LNCaP clone FGC (cell line): ENCODE measurements at places on chromosomes 12 and 14.
A peak's percentile ranks its signal among the peaks of the same experiment; 100 is the strongest.

GRCh38 chr14:24431569-24432258 lies 2.0 kb downstream of the KHNYN start:
- DNase-seq = peak; percentile 77

- DNase-seq = no peak
Measured at GRCh38 chr12:71195338-71195896, 37.6 kb upstream of the TSPAN8 start.

- DNase-seq = no peak
Measured at GRCh38 chr14:37168721-37169120, 3.7 kb downstream of the SLC25A21 start.

DNA sequence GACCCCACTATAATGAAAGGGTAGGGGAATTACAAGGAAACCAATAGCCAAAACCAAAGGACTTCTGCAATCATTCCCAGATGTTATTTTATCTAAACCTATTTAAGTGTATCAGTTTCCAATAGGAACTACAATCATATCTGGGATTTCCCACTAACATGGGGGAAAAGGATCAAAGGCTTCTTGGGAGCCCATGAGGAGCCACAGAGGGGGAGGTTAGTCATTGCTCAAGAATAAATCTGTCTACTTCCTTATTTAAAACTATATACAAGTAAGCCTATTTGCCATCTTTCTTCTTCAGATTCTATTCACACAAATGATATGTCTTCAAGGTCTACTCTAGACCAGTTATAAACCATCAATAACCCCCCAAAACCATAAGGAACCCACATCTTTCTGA lies 33.1 kb downstream of the FGD6 start:
- no peak for DNase-seq

GRCh38 chr12:9636851-9637206 lies 29.1 kb upstream of the KLRB1 start:
- no peak for DNase-seq

- DNase-seq = no peak
Measured at GRCh38 chr12:27971121-27971489, 1.4 kb downstream of the PTHLH start.

- DNase-seq = no peak
Measured at GRCh38 chr12:63038713-63039100, 103.8 kb upstream of the PPM1H start.

- no peak for DNase-seq
Measured at GRCh38 chr12:82973592-82973991, 286.9 kb downstream of the TMTC2 start.

DNA sequence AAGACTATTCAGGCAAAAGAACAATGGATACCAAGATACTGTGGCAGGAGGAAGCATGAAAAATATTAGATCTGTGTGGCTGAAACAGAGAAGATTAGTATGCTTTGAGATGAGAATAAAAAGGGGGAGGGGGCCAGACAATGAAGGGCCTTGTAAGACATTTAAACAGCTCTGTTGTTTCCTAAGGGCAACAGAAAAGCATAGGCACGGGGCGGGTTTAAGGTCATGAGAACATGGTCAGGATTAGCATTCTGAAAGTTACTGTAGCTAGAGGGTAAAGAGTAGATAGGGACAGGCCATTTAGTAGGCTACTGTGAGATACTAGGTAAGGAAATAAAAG lies 18.6 kb downstream of the INTS13 start:
- DNase-seq = no peak

DNA sequence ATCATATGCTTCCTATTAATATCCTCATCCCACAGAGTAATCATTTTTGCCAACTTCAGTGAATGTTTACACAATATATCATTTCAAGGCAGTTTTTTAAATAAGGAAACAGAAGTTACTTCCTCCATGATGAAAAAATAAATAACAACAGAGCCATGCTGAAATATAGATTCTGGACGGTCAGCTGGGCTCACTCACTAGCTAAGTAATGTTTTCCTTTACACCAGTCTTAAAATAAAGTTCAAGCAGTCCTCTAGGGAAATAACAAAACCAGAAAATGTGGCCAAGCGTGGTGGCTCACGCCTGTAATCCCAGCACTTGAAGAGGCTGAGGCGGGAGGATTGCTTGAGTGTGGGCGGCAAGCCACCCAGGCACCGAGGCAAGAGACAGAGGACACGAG lies 28.7 kb downstream of the AICDA start:
- DNase-seq = no peak

- no peak for DNase-seq
Measured at GRCh38 chr14:99604766-99605298, 825 bp upstream of the CCDC85C start.

DNA sequence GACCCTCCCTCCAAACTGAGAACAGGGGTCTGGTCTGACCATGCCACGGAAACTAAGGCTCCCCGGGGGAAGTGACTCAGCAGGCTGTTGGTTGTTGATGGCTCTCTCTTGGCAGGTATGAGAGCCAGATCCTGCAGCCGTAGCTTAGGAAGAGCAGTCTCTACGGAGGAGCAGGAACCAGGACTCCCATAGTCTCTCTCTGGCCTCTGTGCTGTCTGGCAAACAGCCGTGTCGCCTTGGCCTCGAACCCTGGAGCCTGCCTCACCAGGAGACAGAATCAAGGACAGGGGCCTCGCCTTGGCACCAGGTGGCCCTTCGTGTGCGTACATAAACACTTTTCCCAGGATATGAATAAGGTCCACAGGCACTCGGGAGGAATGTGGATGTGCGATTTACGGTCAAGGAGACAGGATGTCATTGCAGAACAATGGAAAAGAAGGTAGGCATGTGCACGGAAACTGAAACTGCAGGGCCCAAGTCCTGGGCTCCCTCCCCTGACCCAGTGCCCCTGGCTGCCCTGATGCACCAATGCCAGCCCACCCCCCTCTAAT lies 7.9 kb downstream of the VWF start:
- no peak for DNase-seq

GRCh38 chr12:26252946-26253345 lies 57.6 kb downstream of the SSPN start:
- no peak for DNase-seq

GRCh38 chr12:68387338-68387737 lies 55.2 kb upstream of the MDM1 start:
- no peak for DNase-seq

DNA sequence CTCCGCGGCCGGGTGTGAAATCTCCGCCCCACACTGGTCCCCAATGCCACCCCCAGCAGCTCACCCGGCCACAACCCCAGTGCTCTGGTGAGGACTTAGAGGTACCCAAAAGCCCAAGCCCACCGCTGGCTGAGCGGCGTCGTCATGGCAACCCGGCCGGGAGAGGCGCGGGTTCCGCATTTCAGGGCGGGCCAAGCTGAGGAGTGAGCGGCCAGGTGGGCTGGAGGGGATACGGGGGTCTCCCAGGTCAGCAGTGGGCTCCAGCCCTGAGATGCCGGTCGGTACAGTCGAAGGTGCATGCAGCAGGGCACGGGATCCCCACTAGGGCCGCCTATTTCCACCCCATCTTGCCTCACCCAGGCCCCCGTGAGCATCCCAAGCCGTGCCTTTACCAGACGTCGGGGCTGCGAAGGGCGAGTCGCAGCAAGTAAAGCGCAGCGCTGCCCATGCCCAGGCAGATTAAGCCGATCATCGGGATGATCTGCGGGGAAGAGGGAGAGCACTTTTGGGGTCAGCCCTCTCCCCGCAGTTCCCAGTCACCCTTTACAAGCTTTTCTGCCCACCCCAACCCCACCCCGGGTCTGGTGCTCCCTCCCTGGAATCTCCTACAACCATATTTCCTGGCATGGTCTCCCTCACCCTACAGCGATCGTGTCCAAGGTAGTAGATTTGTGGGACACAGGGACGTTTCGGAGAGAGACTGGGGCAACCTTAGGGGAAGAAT lies 6.9 kb downstream of the SHMT2 start:
- no peak for DNase-seq

DNA sequence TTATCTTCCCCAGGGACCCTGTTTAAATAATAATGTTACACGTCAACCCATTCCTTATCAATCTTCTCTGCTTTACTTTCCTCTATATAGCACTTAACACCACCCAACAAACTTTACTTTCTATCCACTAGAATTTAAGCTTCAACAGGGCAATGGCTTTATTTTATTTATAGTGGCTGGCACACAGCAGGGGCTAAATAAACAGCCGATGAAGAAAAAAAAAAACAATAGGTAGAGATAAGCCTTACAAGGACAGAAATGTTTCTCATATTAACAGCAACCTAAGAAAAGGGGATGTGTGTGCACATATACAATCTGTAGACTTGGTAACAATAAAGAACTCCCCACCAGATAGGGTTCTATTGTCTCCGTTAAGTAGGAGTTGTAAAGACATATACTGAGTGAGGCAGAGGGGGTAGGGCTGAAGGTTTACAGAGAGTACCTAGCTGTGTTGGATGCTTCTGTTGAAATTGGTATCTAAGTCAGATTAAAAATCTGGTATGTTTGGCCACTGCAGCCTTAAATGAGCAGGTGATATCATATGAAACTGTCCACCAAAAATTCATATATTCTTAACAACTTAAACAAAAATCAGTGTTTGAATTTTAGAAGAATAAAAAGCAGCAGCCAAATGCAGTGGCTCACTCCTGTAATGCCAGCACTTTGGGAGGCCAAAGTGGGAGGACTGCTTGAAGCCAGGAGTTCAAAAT lies 24.7 kb upstream of the AP4S1 start:
- DNase-seq = no peak

DNA sequence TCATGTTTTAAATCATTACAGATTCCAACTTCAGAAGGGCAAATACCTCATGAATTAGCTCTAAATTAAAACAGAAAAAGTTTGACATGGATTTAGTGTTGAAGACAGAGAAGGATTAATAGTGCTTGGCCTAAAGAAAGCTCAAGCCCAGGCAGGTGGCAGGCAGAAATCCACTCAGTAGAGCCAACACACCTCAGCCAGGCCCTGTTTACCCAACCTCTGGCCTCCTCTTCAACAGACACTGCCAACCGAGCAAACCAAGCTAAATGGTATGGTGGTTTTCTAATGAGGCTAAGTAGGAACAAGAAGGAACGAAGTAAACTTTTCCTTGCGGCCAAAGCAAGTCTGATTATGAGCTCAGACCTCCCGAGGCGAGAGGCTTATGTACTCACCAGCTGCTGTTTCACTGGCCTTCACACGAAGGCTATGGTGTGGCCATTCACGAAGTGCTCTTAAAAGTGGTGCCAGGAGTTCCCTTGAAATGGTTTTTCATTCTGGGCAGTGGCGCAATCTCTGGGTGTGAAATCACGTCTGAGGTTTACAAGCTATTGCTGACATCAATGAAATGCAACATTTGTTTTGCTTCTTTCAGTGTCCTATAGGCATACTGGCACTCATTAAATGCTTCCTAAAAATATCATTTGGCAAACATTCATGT lies 124.1 kb upstream of the LGR5 start:
- DNase-seq = no peak

DNA sequence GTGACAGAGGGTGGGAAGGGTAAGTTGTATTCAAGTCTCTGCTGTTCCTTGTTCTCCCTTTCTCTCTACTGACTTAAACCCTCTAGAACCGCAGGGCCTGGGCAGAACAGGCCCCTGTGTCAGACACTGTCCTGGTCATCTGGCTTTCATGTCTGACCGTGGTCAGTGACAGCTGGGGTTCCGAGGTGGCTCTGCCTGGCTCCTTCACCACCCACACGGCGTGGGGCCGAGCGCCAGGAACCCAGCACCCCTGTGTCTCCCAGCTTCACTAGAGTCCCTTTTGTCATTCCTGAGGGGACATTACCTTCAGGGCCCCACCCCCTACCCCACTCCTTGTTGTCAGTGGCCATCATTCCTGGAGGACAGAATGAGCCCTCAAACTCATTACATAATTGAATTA lies 168.9 kb downstream of the ADGRD1 start:
- DNase-seq = no peak

DNA sequence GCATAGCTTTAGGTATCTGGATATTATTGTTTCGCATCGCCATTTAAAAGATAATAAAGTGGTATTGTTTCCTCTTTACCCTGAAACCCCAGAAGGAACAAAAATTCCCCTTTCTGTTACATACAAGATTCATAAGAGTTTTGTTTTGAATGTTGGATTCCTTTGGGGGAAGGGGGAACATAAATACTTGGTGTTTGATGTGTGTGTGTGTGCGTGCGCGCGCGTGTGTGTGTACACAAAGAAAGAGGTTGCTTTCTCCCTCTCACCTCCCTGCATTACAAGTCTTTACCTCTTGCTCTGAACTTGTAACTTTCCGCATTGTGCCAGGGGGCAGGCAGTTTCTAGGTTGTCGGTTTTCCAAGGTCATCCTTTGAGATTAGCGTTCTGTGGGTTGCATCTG lies 76.4 kb downstream of the GPATCH2L start:
- no peak for DNase-seq

GRCh38 chr12:25200703-25201102 lies 5.7 kb downstream of the ETFRF1 start:
- no peak for DNase-seq

- DNase-seq = no peak
Measured at GRCh38 chr14:61671082-61671481, 24.2 kb upstream of the HIF1A start.

GRCh38 chr12:111238075-111238734 lies 130.7 kb downstream of the PHETA1 start:
- DNase-seq = peak; percentile 23

DNA sequence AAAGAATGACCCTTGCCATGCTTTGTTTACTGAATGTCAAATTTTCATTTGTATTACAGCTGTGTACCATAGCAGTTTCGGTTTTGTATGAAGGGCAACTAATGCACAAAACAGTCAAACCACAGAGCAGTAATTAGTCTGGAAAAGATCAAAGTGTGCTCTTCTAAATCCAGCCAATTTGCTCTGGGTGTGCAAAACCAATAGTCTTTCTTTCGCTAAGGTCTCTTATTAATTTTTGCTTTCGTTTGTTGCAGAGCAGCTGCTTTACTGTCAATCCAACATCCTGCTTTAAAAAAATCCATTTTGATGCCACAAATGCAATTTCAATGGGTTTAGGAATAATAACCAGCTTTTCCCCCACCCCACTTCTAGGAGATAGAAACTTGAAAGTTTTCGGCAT lies 114.2 kb downstream of the BRMS1L start:
- DNase-seq = no peak

DNA sequence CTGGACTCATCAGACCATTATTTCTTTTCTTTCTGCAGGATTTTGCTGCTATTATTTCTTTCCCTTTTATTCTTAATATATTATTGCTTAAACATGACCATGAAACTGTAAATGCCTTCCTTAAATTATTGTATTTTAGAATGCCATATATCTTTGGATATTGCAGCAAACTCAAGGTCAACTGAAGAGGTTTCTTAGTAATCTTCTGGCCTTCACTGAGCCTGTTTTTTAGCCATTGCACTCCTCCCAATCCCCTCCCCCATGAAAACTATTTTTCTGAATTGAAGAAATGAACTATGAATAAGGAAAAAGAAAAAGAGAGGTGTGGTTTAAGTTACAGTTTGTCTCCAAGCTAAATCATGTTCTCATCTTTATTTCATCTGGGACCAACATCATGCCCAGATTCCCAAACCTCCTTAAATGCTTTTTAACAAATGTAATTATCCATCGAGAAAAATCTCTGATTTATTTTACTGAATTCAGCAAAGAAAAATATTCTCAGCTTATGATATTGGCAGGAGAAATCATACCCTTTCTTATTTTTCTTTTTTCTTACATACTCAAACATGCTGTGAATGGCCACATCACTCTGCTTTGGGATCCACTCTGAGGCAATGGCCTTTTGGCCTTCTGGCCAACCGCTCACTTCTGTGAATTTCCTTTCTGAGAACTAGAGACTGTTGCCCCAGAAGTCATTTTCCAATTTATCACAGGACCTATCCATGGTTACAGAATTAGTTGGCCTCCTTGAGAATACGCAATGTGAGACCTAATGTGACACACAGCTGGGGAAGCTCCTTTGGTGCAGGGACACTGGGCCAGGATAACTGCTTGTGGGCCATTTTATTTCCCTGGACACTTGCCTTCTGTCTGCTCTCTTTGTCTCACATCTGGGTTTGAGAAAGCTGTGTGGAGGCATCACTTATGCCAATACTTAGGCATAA lies 50.9 kb downstream of the IGF1 start:
- no peak for DNase-seq
